NK-92 treated with Interleukin-12 subunit alpha and Interleukin-12 subunit beta, amount 100 ng/mL, for 24 hours (cell line): ENCODE measurements at places on chromosomes 13 and 19.

- no peak for DNase-seq
Observed at GRCh38 chr19:3708207-3708931, at the start of gene TJP3. TSS of gene TJP3 (plus strand) at chr19:3708384. CDS start at chr19:3728433, 20,049 bp downstream.

GRCh38 chr13:57302604-57303003 is 135.6 kb downstream of the PRR20E start:
- no peak for DNase-seq

DNA sequence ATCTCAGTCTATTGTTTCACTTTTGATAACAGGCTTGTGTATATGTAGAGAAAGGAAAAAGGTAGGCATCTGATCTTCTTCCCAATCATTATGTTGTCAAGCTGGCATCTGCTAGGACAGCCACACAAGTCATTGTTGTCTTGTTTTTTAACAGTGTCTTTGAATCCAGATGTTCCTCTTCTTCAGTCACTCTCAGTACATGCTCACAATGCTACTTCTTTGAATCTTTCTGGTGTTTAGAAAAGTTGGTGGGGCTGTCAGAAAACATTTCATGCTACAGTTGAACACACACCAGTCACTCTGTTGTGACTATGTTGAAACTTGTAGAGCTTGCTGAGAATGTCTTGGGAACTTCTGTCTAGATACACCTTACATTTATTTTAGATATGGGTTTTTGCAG is 1231.4 kb upstream of the MIR17HG start:
- DNase-seq, result no peak

GRCh38 chr13:34025746-34026145 is 207.8 kb downstream of the RFC3 start:
- no peak for DNase-seq

DNA sequence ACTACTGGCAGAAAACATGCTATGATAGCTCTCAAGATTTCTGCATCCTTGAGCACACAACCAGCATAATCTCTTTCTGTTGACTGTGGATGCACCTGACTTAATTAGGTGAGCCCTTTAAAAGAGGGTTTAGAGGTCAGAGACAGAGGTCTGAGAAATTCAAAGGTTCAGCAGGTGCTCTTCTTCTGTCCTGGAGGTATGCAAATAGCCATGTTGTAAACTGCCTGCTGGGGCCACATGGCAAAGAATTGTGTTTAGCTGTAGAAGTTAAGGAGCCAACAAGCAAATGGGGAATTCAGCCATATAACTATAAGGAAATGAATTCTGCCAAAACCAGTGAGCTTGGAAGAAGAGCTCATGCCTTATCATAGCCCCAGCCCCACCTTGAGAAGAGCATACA is 11.6 kb upstream of the DCLK1 start:
- DNase-seq, result no peak

GRCh38 chr13:48411841-48412531 is 927 bp downstream of the LPAR6 start:
- DNase-seq, result no peak

- DNase-seq, result no peak
Observed at GRCh38 chr13:72504131-72504841, 223.1 kb downstream of the MZT1 start.

GRCh38 chr19:39208175-39208795 is 4.2 kb upstream of the SYCN start:
- DNase-seq, result no peak

GRCh38 chr13:97256343-97256783 is 34.2 kb downstream of the MBNL2 start:
- DNase-seq, result no peak

- DNase-seq, result no peak
Observed at GRCh38 chr13:114077933-114078325, 54.5 kb downstream of the RASA3 start.

- DNase-seq, result no peak
Observed at GRCh38 chr13:87058786-87059329, 612.3 kb upstream of the SLITRK5 start.

GRCh38 chr13:27523346-27524073 is 73.1 kb upstream of the MTIF3 start:
- no peak for DNase-seq

GRCh38 chr13:49146950-49147355 is 73.2 kb upstream of the MLNR start:
- no peak for DNase-seq

DNA sequence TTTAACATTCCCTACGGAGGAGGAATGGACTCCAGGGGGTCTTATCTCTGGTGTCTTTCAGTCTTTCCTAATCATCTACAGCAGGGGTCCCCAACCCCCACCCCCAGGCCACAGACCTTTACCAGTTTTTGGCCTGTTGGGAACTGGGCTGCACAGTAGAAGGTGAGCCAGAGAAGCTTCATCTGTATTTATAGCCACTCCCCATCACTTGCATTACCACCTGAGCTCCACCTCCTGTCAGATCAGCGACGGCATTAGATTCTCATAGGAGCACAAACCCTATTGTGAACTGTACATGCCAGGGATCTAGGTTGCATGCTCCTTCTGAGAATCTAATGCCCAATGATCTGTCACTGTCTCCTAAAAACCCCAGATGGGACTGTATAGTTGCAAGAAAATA is 120.0 kb upstream of the TMTC4 start:
- DNase-seq, result no peak

GRCh38 chr13:71773531-71773930 is 93.5 kb downstream of the DACH1 start:
- DNase-seq, result no peak

GRCh38 chr13:59770451-59770850 is 393.3 kb downstream of the DIAPH3 start:
- no peak for DNase-seq
